ENCODE measurements at places on chromosomes 11 and 22.

- no peak for DNase-seq
Measured at GRCh38 chr22:42754658-42755057, 34.0 kb upstream of the A4GALT start.

GRCh38 chr11:131980888-131981668 lies 610.7 kb downstream of the NTM start:
- no peak for DNase-seq

- DNase-seq: no peak
Measured at GRCh38 chr22:23282089-23282501, 101.8 kb downstream of the BCR start.

GRCh38 chr11:70169127-70169526 lies 34.0 kb upstream of the FADD start:
- no peak for DNase-seq

DNA sequence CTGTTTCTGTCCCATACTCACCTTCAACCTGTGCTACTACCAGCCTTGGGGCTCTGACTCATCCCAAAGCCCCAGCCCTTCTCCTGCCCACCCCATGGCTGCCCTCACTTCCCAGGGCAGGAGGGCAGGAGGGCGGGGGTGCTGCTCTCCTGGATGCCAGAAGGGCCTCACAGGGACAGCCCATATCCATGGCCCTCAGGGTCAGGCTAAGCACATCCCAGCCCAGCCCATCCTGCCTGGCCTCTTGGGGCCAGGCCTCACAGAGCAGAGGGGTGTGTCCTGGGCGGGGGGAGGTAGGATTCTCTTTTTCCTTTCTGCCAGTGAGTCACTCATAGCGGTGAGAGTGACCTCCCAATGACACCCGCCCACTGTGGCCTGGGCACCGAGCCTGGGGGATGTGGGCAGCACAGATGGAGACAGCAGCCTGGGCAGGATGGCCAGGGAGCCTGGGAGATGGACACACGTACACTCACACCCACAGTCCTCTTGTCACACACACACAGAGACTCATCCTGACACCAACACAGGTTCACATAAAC lies 2.4 kb downstream of the LTBP3 start:
- no peak for DNase-seq

- no peak for DNase-seq
Measured at GRCh38 chr22:24996420-24996952, 44.0 kb downstream of the KIAA1671 start.

DNA sequence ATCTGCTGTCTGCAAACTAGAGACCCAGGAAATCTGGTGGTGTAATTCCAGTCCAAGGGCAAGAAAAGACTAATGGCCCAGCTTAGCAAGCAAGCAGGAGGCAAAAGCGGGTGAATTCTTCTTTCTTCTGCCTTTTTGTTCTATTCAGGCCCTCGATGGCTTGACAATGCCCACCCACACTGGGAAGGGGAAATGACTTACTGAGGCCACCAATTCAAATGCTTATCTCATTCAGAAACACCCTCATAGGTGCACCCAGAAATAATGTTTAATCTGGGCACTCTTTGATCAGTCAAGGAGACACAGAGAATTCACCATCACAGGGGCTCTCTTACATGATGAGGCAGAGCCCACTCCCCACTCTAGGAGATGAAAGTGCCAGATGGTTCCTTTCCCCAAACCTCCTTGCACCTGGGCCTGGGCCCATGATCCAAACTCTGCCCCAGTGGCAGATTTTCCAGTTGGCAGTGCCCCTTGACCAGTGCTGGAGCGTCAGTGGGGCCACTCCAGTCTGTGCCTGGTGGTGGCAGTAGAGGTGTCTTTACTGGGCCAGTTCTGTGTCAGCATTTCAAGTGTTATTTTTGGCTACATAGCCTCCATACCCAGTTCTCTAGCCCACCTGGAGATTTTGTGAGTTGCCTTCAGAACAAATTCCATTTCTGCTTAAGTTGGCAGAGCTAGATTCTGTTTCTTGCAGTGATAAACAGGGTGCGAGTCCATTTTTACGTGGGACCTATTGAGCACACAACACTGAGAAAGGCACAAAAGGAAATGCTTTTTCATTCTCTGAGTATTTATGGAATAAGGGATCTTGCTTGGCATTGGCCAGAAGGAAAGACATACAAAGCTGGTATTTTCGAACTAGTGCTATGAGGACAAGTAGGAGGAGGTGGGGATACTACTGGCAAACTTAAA lies 7.5 kb downstream of the ELMOD1 start:
- DNase-seq: no peak

DNA sequence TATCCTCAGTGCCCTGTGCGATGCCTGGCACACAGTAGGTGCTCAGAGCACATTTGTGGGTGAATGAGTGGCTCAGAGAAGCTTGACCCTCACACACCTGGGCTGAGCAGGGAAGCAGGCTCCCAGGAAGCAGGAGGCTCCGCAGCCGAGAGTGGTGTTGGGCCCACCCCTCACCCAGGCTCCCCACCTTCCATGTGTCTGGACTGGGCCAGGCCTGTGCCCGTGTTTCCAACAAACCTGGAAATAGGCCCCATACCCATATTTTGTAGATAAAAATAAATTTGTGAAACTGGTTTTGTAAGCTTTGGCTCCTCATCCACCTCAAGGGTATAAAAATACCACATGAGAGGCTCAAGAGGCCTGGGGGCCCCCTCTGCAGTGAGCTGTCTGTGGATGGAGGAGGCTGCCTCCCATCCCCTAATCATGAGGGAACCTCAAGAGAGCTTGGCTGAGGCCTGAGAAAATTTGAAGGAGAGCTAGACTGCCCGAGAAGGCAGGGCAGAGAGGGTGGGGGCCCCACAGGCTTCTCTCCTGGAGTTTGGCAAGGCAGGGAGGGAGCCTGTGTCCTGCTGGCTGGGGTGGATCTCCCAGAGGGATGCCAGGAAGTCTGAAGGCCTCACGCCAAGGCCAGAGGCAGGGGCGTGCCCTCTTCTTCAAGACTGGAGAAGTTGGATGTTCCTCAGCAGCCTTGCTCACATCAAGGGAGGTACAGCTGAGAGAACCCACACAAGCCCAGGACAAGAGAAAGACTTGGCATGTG lies 147.0 kb upstream of the NECTIN1 start:
- no peak for DNase-seq
